ENCODE measurements at places on chromosomes 11 and 22. TPM values are rescaled to one million over a fixed set of nuclear protein-coding genes. Genes with fewer than 3 reads are reported as not detected.
A peak's percentile ranks its signal among the peaks of the same experiment; 100 is the strongest.

- no peaks in the 10 kb centered on the region for H3K27me3 ChIP-seq
- peaks cover 6% of the 10 kb centered on the region for H3K4me1 ChIP-seq
- H3K4me3 ChIP-seq: no peak overlapping the region
- DNase-seq: no peak
Measured at GRCh38 chr11:23903044-23903704, 593.7 kb upstream of the LUZP2 start.

GRCh38 chr11:35127619-35128018 is 11.4 kb upstream of the CD44 start:
- no peaks in the 10 kb centered on the region for H3K36me3 ChIP-seq
- H3K4me1 ChIP-seq: no peaks in the 10 kb centered on the region
- DNase-seq: no peak
- no peak overlapping the region for H3K27ac ChIP-seq
- peaks cover 46% of the 10 kb centered on the region for H3K27me3 ChIP-seq
- H3K4me3 ChIP-seq: no peak overlapping the region

GRCh38 chr22:21591695-21592094 is 24.2 kb downstream of the UBE2L3 start:
- H3K27ac ChIP-seq: no peak overlapping the region
- peaks cover 29% of the 10 kb centered on the region for H3K36me3 ChIP-seq
- no peak for DNase-seq
- H3K4me1 ChIP-seq: peaks cover 13% of the 10 kb centered on the region
- no peak overlapping the region for H3K4me3 ChIP-seq

- H3K27ac ChIP-seq: no peak overlapping the region
- no peak for DNase-seq
- H3K4me3 ChIP-seq: no peak overlapping the region
Measured at GRCh38 chr11:70478166-70478890, 80.0 kb downstream of the CTTN start.

DNA sequence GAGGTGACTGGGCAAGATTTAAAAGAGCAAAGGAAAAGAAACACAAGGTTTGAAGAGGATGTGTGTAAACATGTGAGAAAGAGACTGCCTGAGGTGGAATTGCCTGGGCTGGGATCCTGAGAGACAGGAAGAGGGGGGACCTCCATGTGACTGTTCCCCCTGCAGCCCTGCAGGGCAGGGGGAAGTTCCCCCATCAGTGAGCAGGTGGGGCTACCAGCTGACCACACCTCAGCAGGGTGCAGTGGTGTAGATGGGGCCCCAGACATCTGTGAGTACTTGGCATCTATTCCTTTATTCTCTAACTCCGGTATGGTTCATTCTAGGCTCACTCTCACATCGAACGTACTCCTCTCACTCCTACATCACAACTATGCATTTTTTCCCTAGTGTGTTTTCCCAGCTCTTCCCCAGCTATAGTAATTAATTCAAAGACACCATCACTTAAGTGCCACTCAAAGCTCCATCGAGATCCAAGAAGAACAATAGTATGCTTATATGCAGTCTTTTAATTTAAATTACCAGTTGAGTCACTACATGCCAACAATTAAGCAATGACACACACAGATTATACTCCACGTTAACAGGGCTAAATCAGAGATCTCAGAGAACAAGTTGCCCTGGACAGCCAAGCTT is 42.7 kb downstream of the LGR4 start:
- H3K4me1 ChIP-seq: peaks cover 3% of the 10 kb centered on the region
- no peak for DNase-seq

- H3K36me3 ChIP-seq: no peaks in the 10 kb centered on the region
- H3K27me3 ChIP-seq: peaks cover 17% of the 10 kb centered on the region
- no peak overlapping the region for H3K27ac ChIP-seq
- no peak overlapping the region for H3K4me3 ChIP-seq
- H3K4me1 ChIP-seq: peaks cover 12% of the 10 kb centered on the region
- DNase-seq: no peak
Measured at GRCh38 chr11:120859552-120860295, 164.2 kb upstream of the TBCEL start.

DNA sequence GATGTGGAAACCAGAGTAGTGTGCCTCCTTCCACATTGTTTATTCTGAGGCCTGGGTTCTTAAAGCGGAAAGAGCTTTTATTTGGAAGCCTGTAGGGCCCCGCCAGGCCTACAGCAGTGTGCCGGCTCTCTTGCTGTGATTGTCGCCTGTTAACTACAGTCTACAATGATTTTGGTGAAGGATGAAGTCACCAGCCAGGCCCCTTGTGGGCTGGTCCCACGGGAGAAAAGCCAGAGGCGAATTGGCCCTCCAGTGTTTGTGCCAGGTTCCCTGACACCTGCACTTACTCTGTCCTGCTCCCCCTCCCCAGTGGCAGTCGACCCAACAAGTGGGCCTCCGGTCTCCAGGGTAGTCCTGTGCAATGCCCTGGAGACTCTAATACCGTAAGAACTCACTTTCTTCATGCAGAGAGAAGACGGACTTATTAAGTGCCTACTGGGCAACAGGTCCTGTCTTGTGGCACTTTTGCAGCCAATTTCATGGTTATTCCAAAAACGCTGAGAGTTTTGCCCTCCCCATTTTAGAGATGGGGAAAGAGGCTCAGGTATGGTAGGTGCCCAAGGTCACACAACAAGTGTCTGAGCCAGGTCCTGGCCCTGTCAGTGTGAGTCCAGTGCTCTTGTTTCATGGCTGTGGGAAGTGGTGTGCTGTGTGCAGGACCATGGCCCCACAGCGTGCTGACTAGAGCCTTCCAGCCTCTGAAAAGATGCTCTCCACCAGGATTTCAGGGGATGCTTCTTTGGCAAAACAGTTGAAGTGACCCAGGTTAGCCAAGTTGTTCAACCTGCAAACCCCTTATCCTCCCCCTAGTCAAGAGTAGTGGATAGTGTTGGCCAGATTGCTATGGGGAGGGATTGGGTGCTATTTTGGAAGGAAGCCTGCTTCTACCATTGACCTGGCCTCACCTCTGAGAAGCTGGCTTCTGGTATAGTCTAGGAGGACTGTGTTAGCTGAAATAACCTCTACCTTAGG is 1.4 kb downstream of the MICAL2 start:
- H3K4me3 ChIP-seq: peak overlapping the region; percentile 52
- no peaks in the 10 kb centered on the region for H3K36me3 ChIP-seq
- H3K4me1 ChIP-seq: peaks cover 7% of the 10 kb centered on the region

- no peaks in the 10 kb centered on the region for H3K4me1 ChIP-seq
- H3K4me3 ChIP-seq: no peak overlapping the region
- no peak overlapping the region for H3K27ac ChIP-seq
- no peaks in the 10 kb centered on the region for H3K36me3 ChIP-seq
Measured at GRCh38 chr11:68826726-68827125, 15.0 kb downstream of the CPT1A start.

- no peak overlapping the region for H3K27ac ChIP-seq
- no peaks in the 10 kb centered on the region for H3K36me3 ChIP-seq
- H3K27me3 ChIP-seq: no peaks in the 10 kb centered on the region
- peaks cover 50% of the 10 kb centered on the region for H3K4me1 ChIP-seq
- no peak overlapping the region for H3K4me3 ChIP-seq
Measured at GRCh38 chr11:76765863-76766350, 17.2 kb upstream of the TSKU start.

DNA sequence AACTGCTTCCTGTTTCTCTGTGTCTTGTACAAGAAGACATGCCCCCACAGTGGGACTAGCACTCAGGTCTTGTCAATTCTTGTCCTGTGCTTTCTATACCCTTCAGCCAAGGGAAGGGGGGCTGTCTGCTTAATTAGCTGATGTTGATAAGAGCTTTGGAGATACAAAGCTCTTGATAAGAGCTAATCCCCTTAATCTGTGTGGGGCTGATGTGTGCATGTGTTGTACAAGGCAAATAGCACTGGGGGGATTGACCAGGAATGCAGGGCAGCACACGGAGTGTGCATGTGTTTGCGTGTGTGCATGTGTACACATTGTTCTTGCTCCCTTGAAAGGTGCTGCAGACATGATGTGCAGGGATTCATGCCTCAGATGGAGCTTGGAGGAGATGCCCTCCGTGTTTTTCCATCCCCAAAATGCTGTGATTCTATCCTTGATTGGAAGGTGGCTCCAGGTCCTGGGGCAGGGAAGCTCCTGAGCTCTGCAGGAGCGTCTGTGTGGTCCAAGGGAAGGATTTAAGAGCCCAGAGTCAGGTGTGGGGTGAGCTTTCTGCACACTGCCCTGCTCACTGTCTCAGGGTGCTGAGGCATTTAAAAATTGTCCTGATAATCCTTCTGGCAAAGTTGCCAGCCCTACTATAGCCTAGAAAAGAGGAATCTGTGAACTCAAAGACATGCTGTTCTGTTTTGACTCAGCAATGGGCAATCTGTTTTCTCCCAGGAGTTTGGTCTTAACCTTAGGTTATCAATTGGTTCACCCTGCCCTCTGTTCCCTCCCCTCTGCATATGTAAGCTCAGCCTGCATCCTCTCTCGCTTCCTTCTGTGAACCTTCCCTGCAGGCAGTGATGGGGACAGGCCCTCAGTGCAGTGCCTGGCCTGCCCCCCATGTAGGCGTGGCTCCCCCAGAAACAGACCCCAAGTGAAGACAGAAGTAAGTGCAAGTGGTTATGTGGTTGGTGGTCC is 102.0 kb downstream of the GRIK4 start:
- no peak for DNase-seq
- H3K27ac ChIP-seq: no peak overlapping the region
- no peaks in the 10 kb centered on the region for H3K4me1 ChIP-seq
- H3K27me3 ChIP-seq: peaks cover 56% of the 10 kb centered on the region
- no peak overlapping the region for H3K4me3 ChIP-seq

- peak; percentile 79 for DNase-seq
- no peaks in the 10 kb centered on the region for H3K27me3 ChIP-seq
- peaks cover 32% of the 10 kb centered on the region for H3K4me1 ChIP-seq
- peak within 1 kb of the TSS; percentile 99 for H3K27ac ChIP-seq
Measured at GRCh38 chr11:117232092-117232878, at the start of gene RNF214. RNF214 (plus strand) TSS chr11:117232671; CDS start chr11:117234273, 1,602 bp downstream.

- DNase-seq: peak; percentile 45
- no peak overlapping the region for H3K4me3 ChIP-seq
- H3K27ac ChIP-seq: peak overlapping the region; percentile 44
Measured at GRCh38 chr11:12411806-12412727, 34.7 kb downstream of the PARVA start.

DNA sequence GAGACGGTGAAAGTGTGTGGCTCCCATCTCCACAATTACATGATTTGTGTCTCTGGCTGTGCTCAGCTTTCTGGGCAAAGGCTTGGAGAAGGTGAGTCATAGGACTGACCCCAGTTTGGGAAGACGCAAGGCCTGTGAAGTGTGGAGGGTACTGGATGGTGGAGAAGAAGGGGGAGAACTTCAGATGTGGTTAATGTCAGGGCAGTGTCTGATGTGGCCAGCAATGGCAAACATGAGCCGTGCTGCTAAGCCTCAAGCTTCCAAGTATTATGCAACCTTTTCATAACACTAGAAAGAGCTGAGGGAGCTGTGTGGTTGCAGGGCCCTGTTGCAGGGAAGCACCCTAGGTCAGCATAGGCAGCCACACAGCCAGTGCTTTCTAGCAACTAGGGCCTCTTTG is 110.9 kb downstream of the NTM start:
- H3K36me3 ChIP-seq: no peaks in the 10 kb centered on the region
- no peak for DNase-seq
- H3K27me3 ChIP-seq: peaks cover 20% of the 10 kb centered on the region
- H3K4me1 ChIP-seq: no peaks in the 10 kb centered on the region
- no peak overlapping the region for H3K27ac ChIP-seq
- H3K4me3 ChIP-seq: no peak overlapping the region

DNA sequence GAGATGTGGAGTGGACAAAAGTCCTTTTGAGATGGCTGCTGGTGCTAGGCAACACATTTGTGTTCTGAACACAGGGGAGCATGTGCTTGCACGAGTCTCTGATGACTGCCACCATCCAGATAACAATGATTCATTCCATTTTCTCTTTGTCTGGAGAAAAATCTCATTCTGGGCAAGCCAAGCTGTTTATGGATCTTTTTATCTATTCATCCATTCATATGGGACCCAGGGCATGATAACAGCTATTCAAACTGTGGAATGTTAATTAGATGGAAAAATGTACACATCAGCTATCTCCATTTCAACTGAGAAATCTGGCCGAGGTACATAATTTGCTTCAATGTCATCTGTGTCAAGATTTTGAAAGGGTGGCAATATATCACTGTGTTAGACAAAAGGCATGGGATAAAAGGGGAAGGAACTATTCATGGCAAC is 117.5 kb upstream of the ZBED5 start:
- no peak overlapping the region for H3K4me3 ChIP-seq
- no peak for DNase-seq
- no peaks in the 10 kb centered on the region for H3K36me3 ChIP-seq

Gene PIH1D2
- 1.9 TPM for total RNA-seq

Gene TPP1
- 45.8 TPM for total RNA-seq

Gene ANO9
- 29.7 TPM for total RNA-seq

Gene MS4A3
- total RNA-seq: not detected

Gene MYOD1
- not detected for total RNA-seq

Gene MAML2
- 36.4 TPM for total RNA-seq

Gene SNX19
- total RNA-seq: 56.8 TPM

All from mesothelial cell of epicardium (in vitro differentiated cells).